ENCODE measurements at places on chromosomes 5 and 9.

DNA sequence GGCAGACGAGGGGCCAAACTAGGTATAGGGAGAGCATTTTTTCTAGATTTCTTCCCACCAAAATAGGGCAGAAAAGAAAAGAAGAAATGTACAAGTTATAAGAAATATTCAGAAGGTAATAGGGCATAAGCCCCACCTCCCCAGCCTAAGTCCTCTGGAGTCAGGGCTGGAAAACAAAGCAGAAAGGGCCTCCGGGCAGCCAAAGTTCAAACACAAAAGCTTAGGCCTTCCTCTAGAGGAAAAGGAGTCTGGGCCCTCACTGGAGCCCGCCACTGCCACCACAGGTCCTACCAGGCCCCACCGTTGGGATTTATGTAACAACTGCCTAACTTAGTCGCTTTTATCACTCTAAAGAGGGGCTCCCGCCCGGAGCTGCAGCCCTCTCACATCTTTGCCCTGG lies 27.6 kb downstream of the TBC1D2 start:
- no peak for DNase-seq

GRCh38 chr9:99173570-99174504 lies 47.9 kb downstream of the ALG2 start:
- DNase-seq: no peak

DNA sequence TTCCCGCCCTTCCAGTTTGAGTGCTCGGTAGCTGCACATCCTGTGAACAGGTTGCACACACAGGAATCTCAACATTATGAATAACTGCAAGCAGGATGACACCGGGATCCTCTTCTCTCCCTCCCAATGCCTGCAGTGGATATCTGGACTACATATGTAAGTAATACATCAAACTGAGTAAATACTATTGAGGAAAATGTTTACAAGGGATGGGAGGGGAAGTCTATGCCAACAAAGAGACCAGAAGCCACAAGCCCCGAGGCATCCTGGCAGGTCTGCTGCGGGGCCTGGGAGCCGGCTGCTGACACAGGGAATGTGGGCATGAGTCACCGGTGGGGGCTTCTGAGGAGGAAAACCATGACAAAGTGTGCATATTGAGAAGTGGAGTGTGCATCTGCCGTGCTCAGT lies 8.6 kb upstream of the ANKRD33B start:
- peak; percentile 42 for DNase-seq

DNA sequence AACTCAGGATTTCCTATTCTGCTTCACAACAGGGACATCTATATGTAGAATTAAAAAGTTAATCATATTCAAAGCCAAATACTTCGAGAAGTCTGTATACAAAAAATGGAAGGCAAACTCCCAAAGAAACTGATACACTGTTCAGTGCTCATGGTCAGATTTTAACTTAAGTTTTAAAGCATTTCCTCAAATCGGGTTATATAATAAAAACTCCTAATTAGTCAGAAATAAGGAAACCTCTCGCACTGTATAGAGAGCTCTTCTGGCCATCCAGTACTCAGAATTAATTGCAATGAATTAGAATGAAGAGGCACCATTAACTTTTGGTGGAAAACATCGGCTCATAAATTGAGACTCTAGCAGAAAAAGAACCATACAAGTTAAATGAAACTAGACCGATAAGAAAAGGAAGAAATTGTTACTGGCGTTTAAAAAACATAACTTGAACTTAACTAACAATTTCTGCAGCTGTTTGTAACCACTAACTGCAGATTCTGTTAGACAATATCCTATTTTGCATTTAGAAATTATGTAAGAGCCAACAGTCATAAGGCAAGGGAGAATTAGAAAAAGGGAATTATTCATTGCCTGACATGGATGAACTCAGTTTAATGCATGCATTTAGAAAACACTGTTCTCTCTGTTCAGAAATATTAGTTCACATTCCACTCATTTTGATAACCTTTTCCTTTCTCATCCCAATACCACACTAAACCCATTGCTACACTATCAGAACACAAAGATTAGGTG lies 96.6 kb downstream of the FNBP1 start:
- DNase-seq: no peak

GRCh38 chr9:136634904-136635303 lies 27.8 kb upstream of the EGFL7 start:
- DNase-seq: no peak

GRCh38 chr5:5632678-5633077 lies 210.2 kb downstream of the ICE1 start:
- no peak for DNase-seq

DNA sequence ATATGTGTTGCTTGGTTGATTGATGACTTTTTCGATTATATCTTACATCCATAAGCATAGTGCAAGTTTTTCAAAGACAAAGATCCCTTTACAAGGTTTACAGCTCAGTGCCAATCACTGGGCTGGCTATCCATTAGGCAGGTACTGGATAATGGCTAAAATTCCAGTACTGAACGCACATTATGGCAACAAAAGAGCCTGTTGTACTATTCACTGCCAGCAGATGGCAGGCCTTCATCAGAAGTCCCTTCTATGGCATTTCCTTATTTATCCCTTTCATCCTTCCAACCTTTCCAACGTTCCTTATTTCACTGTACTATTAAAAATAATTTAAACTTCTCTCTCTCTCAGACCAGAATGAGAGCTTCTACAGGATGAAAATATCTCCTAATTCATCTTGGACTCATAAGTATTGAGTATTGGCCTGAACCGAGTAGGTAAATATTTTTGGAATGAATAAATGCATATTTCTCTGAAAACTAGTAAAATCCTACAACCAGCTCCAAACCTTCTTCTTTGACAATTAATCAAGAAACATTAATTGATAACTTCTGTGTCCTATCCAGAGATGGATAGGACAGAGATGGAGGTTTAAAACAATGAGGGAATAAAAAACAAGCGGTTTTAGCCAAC lies 6.7 kb upstream of the WNT8A start:
- DNase-seq: peak; percentile 79

DNA sequence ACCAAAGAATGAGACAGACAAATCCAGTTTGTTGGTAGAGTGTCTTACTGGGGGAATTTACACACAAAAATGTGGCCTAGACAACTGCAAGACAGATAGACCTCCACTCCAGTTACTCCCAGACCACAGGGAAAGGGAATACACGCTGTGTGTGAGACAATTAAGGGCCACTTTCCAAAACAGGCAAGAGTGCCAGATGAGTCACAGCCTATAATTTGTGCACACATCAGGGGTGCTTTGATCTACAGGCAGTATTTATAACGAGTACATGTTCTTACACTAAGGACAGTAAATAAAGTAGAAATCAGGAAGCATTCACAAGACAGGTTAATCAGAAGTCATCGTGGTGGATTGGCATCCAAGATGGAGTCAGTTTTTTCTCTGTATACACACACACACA lies 114.8 kb downstream of the ZNF622 start:
- no peak for DNase-seq

- DNase-seq: no peak
Observed at GRCh38 chr5:100502684-100503083, 32.5 kb upstream of the FAM174A start.

- DNase-seq: peak; percentile 26
Observed at GRCh38 chr9:78811622-78812276, 514.8 kb downstream of the PSAT1 start.

DNA sequence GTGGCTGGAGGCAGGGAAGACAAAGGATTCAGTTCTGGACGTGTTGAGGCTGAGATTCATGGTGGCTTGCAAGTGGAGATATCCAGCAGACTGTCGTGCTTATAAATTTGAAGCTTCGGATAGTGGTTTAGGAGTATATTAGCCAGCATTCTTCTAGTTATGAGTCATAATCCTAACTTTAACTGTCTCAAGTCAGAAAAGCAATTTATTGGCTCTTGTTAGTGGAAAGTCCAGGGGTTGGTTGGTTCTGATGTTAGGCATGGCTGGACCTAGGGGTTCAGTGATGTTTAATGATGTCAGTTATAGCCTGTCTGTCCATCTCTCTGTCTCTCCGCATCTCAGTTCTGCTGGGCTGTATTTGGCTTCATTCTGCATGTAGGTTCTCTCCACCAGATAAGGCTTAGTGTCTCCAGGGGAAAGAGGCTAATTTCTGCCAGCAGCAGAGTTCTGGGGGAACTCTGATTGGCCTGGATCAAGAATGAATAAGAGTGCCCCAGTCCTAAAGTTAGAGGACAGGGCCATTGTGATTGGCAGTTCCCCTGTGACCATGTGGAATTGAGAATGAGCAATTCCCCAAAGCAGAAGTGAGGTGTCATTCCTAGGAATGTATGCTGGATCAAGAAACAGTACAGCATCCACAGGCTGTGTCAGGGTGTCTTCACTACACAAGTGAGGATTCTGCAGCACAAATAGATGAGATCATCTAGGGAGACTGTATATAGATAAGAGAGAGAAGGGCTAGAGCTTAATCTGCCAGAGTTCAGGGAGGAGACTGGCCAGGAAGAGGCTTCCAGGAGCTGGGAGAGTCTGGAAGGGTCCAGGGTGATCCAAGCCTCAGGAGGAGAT lies 72.9 kb upstream of the SHB start:
- peak; percentile 80 for DNase-seq

DNA sequence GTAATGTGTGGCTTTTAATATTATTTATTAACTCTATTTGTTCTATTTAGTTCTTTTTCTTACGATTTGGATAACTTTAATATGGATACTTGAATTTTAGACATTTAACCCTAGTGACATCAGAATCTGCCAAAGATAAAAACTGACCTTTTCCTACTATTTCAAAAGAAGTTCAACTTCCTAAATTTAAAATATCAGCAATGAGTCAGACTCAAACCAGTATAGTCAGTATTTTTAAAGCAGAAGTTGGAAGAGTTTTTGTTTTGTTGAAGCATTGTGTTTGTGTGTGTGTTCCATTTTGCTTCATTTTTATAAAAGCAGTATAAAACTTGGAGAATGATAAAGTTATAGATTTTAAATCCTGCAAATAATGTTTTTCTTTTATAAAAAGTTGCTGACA lies 251.8 kb upstream of the RASA1 start:
- no peak for DNase-seq

DNA sequence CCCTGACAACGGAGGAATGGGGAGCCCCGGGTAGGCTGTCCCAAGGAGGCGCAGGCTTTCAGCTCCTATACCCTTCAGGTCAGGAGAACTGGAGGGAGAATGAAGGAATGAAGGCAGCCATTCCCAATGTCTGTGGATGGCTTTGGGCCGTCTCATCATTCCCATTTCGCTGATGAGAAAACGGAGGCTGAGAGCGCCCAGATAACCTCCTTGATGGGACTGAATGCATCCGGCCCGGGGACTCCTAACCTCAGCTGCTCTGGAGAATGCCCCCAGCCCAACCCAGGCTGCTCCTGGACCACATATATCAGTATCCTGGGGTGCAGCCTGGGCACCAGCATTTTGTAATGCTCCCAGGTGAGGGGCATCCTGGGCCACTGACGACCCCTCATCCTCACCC lies 52.6 kb upstream of the RNU6ATAC start:
- DNase-seq: no peak

GRCh38 chr5:97943036-97943435 lies 760.0 kb upstream of the RIOK2 start:
- DNase-seq: no peak

GRCh38 chr5:179199246-179199645 lies 139.1 kb downstream of the ZNF354C start:
- no peak for DNase-seq

DNA sequence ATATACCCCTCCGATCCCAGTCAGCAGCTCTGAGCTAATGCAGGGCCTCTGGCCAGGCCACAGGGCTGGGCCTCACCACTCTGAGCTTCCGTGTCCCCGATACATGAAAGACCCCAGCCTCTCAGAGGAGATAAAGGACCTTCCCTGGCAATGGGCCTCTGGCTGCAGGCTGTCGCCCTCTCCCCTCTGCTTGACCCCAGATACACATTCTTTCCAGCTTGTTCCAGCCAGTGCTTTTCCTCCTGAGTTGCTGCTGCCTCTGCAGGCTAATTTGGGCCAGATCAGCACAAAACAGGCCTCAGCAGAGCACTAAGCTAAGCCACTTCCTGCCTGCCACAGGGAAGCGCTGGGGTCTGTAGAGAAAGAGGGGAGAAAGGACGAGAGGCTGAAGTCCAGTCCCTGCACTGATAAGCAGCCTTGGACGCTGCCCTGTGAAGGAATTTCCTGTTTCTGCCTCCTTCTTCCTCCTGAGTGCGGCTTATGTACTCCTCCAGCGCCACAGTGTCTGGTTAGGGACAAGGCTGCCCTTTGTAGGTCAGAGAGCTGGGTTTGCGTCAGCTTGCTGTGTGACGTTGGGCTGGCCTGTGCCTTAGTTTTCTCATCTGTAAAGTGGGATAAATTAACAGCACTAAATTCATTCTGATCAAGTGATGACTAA lies 73.0 kb upstream of the IL17B start:
- peak; percentile 74 for DNase-seq

GRCh38 chr5:144436007-144436406 lies 265.3 kb downstream of the KCTD16 start:
- DNase-seq: no peak

DNA sequence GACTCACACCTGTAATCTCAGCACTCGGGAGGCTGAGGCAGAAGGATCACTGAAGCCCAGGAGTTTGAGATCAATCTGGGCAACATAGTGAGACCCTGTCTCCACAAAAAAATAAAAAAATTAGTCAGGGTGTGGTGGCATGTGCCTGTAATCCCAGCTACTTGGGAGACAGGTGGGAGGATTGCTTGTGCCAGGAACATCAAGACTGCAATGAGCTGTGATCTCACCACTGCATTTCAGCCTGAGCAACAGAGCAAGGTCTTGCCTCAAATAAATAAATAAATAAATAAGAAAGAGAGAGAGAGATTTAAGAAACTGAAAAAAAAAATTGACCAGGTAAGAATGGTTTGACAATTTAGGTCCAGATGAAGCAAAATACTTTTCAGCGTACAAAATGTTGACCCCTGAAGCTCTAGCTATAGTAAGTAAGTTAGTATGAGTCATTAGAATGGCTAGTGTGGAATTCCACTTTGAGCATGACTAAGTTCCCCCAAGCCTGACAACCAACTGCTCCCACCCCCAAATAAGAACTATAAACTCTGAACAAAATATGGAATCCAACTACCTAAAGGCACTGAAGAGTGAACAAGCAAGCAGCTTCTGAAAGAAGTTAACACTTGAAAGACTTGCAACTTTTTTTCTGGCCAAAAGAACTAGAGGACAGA lies 217.8 kb upstream of the TLE4 start:
- peak; percentile 64 for DNase-seq

DNA sequence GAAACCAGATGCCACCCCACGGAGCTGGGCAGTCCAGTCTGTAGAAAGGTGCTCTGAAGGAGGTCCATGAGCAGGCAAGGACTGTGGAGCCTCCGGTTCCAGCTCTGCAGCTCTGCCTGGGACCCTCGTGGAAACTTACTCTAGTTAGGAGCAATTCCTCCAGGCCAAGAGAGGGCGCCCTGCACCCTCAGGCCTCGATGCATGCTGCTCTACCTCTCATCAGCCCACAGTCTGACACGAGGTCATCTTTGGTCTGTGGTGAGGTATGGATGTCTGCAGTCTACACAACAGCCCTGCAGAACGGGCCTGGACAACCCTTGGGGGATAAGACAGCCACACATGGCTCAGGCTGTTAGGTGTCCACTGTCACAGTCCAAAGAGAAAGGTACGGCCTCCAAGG lies 50.6 kb upstream of the UBTD2 start:
- DNase-seq: no peak
